ENCODE measurements at places on chromosomes 3 and 15.

DNA sequence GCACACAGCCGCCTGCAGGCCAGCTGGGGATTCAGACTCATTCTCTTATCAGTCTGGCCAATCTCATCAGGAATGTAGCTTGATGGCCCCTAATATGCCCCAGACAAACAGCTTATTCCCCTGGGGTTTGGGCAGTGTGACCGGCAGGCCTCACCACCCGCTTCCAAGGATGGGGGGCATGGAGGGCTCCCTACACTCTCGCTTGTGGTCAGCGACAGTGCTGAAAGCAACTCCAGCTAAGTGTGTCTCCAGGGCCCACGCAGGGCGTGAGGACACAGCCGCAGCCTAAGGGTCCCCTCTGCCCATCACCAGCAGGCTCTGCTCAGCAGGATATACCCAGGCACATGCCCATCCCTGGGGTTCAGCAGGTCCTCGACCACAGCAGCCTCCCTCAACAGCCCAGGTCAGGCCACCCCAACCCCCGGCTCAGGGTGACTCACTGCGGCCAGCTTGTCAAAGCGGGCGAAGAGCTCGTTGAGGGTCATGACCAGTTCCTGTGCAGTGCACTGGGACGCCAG lies 116.7 kb downstream of the ADCY5 start:
- no peak for DNase-seq

- DNase-seq, result no peak
Measured at GRCh38 chr3:29451920-29452319, 171.0 kb downstream of the RBMS3 start.

DNA sequence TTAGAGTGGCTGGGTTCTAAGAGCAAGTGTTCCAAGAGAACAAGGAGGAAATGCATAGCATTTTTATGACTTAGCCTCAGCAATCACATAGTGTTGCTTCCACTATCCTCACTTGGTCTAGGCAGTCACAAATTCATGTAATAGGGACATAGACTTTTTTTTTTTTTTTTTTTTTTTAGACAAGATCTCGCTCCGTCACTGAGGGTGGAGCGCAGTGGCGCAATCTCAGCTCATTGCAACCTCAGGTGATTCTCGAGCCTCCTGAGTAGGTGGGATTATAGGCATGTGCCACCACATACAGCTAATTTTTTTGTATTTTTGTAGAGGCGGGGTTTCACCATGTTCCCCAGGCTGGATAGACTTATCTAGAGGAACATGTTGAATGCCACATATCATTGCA lies 4.7 kb upstream of the GNB4 start:
- DNase-seq, result no peak

DNA sequence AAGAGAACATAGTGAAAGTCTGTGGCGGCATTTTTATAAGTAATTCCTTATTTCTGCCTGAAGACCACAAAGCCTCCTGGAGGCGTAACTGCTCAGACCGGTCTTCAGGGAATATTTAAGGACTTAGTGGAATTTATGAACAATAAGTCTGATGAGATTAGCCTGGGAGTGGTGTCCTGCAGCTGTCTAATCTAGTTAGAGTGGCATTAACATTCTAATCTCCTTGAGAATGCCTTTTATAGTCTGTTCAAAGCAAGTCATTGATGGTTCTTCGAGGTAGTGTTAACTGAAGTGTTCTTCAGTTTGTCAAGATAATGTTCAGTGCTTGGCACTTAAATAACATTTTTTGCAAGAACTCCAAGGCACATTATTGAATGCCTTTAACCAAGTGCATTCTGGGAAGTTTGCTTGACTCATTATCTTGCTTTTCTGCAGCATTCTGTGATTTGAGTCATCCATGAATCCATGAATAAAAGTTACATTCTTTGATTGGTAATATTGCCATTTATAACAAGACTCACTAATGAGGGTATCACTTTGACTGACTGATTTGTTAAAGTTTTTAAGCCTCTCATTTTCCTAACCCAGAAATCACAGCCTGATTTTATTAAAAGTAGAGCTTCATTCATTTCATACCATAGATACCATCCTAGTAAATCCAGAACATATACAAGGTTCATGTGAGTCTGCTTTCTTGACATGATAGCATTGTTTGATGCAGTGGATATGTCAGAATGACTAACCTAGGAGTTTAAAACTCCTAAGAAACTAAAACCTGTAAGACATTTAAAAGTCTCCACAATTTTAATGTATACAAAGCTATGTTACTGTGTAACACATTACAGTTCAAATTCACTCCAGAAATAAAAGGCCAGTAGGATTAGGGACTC lies 12.5 kb downstream of the RBM5 start:
- no peak for DNase-seq

DNA sequence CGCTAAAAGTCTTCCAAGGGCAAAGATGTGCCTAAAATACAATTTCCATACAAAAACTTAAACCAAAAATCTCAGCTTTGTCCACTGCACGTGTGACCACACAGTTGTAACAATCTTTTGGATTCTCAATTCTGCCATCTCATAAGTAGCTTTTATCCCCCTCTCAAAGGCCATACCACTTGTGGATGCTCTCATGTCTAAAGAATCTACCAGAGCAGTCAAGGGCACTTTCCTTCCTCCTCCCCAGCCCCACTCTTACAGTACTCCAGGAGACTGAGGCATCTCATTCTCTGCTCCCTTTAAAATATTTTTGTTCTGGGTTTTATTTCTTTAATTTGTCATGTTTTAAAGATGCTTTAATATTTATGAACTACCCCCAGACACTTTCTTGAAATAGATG lies 102.3 kb upstream of the PFN2 start:
- DNase-seq, result no peak

- no peak for DNase-seq
Measured at GRCh38 chr3:28315711-28316110, 32.8 kb upstream of the ZCWPW2 start.

DNA sequence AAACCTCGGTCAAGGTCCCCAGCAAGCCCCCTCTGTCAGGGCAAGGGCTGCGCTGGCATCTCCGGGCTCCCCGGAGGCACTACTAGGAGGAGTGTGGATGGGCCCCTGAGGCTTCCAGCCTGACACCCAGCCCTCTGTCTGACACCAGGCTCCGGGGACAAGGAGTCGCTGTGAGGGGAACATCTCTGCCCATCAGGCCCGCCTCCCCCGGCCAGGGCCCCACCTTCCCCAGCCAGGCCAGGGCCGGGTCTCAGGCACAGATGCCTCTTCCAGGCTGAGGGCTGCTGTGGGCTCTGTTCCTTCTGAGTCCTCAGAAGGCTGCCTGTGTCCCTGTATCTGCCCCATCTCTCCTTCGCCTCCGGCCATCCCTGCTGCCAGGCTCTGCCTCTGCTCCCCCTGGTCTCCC lies 15.8 kb downstream of the CSPG4 start:
- DNase-seq, result no peak

DNA sequence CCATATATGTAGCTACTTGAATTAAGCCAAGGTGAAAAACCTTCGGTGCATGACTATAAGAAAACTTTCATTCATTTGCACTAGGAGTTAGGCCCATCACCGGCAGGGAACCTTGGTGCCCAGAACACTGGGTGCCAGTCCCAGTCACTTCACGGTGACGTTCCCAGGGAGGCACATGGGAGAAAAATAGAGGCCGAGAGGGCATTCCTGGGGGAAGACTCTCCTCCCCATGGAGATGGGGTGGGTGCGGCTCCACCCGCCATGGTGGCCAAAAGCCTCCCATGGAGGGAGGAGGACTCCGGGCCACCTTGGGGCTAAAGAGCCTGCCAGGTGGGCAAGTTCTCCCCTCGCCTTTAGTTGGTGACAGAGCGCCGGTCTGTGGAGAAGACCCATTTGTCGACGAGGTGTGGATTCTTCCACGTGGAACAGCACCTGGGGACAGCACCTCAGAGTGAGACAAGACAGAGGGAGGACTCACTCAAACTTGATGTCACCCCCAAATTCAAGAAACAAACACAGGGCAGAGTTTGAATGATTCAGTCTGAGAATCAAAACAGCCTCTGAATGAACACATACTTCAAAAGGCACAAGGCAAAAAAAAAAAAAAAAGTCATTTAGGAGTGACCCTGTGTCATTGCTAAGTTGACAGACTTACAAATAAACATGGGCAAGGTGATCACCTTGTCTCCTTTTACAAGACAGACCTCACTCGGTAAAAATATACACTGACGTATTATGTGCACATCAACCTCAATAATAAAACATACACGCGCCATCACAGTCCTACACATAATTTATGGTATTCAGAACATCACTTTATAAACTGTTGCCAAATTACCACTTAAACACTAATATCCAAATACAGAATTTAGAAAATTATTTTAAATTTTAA lies 38.6 kb downstream of the ZXDC start:
- no peak for DNase-seq

DNA sequence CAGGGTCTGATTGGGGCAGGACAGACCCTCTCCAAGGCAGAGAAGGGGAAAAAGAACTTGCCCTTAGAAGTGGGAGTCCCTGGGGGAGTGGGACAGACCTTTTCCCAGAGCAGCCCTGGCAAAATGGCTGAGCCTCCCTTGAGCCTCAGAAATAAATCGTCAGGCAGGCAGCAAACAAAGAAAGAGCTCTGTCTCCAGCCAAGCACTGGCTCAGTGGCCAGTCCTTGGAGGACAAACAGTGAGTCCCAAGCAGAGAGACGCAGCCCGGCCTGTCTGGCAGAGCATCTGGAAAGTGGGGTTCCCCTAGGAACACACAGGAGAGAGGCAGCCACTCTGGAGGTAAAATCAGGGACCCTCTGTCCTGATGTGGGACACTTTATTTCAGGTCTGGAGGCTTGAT lies 1.8 kb downstream of the SLC6A1 start:
- DNase-seq, result no peak

DNA sequence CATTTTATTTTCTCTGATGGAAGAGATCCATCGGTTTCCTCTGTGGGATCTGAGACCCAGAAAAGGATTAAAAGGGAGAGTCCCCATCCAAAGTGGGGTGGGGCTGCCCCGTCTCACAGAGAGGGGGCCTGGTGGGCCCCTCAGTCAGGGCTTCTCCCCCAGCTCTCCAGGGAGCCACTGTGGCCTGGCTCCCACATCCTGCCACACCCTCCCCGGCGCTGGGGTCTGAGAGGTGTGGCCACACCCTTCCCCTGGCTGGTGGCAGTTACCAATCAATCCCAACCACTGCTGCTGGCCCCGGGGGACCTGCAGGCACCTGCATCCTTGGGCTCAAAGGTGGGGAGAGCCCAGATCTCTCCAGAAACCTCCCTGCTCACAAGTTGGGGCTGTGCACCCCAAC lies 161.8 kb upstream of the IQSEC1 start:
- DNase-seq, result no peak

DNA sequence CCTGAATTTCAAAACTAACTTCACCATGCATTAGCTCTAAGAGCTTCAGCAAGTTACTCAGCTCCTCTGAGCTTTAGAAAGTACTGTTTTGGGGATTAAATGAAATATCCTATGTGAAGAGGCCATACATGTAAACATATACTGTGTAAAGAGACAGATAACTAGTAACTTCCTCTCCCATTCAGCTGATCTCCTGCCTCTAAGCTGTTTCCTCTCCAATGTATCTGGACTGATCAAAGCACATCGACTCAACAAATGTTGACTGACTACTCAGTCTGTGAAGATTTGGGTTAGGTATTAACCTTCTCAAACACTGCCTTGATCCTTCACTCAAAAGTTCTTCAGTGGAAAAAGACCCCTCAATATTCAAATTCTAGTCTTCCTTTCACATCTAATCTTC lies 82.0 kb downstream of the BOC start:
- DNase-seq, result no peak

DNA sequence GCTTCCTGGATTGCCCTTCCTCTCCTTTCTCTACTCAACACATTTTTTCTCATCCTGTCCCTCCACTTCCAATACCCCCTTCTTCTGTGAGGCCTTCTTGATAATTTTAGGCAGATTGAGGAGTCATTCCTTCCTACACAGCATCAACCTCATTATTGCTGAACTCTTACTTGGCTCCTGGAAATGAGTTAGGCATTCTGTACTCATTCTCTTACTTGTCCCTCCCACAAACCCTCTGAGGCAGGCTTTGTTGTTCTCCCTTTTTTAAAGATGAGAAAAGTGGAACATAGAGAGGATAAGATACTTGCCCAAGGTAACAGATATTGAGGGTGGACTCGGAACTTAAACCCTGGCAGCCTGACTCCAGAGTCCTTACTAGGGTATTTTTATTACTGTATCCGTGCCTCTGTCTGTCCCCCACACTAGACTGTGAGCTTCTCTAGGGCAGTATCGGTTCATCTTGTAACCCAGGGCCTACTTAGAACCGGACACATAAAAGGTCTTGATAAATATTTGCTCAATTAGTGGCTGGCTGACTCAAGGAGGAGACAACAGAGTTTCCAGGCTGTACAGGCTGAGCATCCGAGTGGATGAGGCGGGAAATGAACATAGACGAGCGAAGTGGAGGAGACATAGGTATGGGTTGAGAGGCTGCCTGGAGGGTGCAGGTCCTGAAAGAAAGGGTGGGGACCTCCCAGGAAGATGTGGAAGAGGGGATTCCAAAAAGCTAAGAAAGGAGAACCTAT lies 148.7 kb upstream of the ATP2B2 start:
- no peak for DNase-seq

GRCh38 chr3:65875393-65876027 lies 163.2 kb downstream of the MAGI1 start:
- DNase-seq, result no peak

- no peak for DNase-seq
Measured at GRCh38 chr3:195512798-195513345, 30.3 kb downstream of the PPP1R2 start.

GRCh38 chr3:194275291-194275690 lies 75.8 kb downstream of the CPN2 start:
- no peak for DNase-seq

- no peak for DNase-seq
Measured at GRCh38 chr15:78955355-78955754, 10.5 kb upstream of the CTSH start.

GRCh38 chr3:12773710-12774086 lies 14.6 kb upstream of the TMEM40 start:
- no peak for DNase-seq

DNA sequence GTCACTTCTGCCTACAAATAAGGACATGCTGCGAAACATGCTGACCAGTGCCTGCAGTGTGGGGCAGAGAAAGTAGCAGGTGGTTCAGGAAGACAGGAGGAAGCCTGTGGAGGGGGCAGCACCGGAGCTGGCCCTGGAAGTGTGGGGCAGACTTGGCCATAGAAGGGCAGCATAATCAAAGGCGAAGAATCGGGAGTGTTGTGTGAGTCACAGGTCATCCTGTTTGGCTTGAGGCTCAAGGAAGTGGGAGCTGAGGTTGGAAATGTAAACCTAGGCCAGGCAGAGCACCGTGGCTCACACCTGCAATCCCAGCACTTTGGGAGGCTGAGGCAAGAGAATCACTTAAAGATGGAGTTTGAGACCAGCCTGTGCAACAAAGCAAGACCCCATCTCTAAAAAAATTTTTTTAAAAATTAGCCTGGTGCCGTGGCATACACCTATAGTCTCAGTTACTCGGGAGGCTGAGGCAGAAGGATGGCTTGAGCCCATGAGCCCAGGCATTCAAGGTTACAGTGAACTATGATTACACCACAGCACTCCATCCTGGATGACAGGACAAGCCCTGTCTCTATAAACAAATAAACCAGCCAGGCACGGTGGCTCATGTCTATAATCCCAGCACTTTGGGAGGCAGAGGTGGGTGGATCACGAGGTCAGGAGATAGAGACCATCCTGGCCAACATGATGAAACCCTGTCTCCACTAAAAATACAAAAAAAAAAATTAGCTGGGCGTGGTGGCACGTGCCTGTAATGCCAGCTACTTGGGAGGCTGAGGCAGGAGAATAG lies 54.0 kb downstream of the FAM43A start:
- no peak for DNase-seq

Data from NCI-H510A (cell line).